ENCODE measurements at places on chromosomes 1 and 21. TPM values are rescaled to one million over a fixed set of nuclear protein-coding genes. Genes with fewer than 3 reads are reported as not detected.
A peak's percentile ranks its signal among the peaks of the same experiment; 100 is the strongest.

DNA sequence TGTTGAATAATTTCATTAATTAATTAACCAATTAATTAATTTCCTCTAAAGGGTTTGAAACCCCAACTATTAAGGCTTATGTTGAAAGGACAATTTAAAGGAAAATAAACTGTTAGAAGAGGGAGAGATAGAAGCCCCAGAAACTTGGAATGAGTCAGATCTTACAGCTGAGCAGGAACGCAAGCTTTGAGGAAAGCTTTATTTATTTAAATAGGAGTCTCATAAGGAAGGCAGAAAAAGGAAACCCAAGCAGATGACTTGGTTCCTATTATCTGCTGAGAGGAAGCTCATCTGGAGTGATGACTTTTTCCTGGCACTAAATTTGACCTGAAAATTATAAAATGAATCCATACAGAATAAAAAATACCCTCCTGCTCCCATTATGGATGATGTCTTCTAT, 105.1 kb downstream of the ROR1 start:
- DNase-seq = no peak

The CFHR3 gene
- not detected for total RNA-seq

DNA sequence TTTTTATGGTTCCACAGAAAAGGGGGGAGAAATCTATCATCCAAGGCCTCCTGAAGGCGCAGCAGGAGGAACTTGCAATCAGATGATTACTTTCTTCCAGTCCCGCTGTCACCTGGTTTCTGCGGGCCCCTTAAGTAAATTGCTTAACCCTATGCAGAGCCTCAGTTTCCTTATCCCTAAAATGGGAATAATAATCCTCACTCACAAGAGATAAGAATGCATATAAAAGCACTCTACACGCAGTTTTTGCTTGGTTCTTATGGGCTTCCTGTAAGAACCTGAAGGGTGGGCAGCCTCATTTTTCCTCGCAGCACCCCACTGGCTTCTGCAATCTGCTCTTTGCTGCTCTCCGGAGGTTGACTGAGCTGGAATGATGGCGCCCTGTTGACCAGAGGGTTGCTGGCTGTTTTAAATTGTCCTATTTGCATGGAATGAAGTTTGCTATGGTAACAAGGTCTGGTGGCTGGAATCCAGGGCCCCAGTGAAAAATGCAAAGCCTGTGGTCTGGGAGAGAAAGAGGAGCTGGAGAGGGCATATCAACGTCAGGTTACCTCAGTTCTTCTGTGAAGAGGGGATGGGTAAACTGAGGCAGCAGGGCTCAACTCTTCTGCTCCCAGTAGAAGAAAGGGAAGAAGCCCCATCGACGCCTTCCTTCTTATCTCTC, 1.0 kb upstream of the KAZN start:
- DNase-seq = no peak

DNA sequence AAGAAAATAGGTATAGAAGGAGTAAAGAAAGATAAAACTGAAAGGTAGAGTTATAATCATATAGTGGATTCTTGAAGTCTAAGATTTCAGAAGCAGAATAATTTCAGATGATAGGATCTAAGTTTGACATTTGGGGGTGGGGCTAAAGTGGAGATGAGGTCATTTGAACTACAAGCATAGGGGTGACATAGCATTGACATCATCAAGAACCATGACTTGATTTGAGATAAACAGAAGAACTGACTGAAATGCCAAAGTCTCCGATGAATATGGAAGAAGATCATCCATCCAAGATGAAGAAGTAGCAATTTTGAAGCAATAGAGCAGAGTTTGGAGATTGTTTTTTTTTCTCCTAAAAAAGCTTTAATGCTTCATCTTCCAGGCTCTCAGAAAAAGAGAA, 122.3 kb downstream of the MACF1 start:
- DNase-seq = no peak

- DNase-seq = no peak
These were observed 36.8 kb upstream of the DIRAS3 start for GRCh38 chr1:68087184-68087583.

DNA sequence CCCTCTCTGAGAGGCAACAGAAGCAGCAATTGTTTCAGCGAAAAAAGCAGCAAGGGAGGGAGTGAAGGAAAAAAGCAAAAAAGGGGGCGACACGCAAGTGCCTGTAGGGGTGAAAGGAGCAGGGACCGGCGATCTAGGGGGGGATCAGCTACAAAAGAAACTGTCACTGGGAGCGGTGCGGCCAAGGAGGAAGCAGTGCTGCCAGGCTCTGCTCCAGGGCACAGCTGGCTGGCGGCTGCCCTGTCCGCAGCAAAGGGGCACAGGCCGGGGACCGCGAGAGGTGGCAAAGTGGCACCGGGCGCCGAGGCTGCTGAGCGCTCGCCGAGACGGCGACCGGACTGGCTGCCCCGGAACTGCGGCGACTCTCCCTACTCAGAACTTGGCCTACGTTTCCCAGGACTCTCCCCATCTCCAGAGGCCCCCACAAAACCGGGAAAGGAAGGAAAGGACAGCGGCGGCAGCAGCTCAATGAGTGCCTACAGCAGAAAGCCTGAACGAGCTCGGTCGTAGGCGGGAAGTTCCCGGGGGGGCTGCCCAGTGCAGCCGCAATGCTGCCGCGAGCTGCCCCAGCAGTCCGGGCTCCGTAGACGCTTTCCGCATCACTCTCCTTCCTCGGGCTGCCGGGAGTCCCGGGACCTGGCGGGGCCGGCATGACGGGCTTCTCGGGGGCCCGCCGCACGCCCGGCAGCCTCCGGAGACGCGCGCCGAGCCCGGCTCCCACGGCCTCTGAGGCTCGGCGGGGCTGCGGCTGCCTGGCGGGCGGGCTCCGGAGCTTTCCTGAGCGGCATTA, 1.0 kb upstream of the CDKN2C start:
- peak; percentile 74 for DNase-seq

DNA sequence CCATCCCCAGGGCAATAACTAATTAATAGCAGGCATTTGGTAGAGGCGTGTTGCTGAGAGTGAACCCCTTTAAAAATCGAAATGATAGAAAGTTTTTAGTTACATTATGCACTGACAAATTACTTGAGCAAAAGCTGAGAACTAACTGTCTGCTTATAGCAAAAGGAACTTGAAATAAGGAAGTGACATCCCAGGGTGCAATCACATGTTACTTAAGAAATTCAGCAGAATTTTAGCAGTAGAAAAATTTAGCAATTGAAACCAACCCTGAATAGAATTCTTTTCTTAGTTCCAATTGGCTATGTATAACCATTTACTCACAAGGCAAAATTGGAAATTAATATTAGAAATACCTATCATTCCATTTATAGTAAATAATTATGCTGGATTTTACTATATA, 139.5 kb upstream of the SAMSN1 start:
- no peak for DNase-seq

DNA sequence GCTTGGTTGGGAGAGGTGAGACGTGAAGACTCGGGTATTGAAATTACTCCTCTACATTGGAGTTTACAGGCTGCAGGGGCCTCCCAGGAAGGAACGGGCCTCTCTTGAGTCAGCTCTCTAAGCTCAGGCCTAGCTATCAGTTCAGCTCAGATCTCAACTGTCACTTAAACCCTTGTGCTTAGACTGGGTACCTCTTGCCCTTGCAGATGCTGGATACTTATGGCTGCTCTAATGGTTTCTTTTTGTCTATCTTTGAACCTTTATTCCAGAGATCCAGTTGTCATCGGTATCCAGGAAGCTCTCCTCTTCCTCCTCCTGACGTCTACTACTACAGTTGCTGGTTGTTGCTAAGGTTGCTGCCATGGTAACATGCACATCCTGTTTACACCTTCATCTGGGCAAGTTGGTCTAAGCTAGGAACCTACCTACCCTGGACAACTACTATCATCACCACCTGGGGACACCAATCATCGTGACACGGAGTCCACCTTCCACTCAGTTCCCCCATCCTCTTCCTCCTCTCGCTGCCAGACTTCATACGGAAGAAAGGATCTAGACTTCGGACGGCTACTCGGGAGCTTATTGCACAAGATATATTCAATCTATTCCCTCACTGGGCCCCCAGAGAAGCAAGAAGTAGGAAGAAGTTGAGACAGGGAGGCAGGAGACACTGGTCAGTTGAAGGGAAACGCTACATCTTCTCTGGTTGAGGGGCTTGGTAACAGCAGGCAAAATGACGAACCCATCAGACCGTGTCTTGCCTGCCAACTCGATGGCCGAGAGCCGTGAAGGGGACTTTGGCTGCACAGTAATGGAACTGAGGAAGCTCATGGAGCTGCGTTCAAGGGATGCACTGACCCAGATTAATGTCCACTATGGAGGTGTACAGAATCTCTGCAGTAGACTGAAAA, 56.1 kb downstream of the ATP2B4 start:
- DNase-seq = no peak

DNA sequence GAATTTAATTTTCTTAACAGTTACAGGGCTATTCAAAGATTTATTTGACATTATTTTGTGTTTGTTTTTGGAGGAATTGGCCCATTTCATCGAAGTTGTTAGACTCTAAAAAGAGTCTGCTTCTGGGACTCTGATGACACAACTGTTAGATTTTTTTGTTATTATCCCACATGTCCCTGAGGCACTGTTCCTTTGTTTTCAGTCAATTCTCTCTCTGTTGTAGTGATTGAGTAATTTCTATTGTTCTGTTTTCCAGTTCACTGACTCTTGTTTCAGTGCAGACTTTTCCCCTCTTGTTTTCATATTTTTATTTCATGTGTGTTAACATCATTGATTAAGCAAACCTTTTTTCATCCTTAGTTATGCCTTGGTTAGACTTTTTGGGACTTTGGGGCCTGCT, 325.0 kb downstream of the ZNF326 start:
- no peak for DNase-seq

DNA sequence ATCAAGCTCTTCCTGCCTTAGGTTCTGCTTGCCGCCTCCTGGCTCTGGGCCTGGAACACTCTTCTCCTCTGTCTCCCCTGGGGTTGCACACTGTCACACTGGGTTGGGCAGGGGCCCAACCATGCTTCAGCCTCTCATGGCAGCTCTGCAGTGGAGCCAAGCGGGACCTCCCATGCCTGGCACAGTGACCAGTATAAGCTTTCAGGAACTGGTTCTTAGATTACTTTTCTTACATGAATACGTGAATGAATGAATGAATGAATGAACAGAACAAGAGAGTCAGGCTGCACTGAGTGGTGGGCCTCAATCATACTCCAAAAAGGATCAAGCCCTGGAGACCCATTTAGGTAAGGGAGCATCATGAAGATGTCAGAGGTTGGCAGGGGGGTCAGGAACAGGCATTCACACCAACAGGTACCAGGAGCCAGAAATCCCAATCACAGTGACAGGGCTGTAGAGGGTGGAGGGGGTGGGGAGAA, 30.8 kb upstream of the TMEM125 start:
- no peak for DNase-seq

DNA sequence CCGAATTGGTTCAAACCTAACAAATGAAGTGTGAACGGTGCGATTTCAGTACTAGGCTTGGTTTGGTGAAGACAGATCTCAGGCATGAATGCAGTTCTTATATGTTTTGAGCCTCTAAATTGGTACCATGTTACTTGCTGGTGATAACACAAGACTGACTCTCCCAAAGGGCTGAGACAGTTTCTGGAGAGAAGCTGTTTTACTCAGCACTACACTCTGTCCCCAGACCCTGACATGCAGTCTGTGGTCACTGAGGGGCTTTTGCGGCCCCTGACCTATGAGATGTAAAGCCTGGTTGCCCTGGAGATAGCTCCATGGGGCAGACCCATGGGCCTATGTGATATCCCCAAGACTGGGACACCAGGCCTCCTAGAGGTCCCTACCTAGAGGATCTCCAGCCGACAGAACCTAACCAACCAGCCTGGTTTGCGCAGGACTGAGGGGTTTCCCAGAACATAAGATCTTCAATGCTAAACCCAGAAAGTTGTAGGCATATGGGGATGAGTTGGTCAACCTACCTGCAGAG, 19.4 kb upstream of the FOXE3 start:
- no peak for DNase-seq

The RPTN gene
- not detected for total RNA-seq

The CFAP141 gene
- not detected for total RNA-seq

DNA sequence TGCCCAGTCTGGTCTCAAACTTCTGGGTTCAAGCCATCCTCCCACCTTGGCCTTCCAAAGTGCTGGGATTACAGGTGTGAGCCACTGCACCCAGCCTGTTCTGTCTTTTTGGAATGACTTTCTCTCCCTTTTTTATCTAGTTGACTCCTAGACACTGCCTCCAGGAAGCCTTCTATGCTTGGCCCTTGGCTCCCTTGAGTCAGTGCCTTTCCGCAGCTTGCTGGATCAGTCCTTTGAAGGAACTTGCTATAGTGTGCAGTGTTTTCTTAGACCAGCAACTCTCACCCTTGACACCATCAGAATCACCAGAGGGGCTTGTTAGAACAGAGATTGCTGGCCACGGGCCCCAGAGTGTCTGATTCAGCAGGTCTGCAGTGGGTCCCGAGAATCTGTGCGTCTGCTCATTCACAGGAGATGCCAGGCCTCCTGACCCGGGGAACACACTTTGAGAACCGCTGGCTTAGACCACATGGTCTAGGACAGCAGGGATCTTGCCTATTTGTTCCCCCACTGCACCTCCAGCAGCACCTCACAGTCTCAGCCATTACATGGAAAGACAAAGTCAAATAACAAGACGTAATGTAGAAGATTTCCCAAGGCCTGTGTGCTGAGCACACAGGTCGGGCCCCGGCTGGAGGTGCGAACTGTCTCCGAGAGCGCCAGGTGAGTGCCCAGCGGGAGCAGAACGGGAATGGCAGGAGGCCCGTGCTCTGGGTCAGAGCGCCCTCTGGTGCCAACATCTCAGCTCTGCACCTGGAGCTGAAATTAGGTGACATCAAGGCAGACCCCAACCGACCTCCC, 27.4 kb upstream of the CTPS1 start:
- peak; percentile 59 for DNase-seq

DNA sequence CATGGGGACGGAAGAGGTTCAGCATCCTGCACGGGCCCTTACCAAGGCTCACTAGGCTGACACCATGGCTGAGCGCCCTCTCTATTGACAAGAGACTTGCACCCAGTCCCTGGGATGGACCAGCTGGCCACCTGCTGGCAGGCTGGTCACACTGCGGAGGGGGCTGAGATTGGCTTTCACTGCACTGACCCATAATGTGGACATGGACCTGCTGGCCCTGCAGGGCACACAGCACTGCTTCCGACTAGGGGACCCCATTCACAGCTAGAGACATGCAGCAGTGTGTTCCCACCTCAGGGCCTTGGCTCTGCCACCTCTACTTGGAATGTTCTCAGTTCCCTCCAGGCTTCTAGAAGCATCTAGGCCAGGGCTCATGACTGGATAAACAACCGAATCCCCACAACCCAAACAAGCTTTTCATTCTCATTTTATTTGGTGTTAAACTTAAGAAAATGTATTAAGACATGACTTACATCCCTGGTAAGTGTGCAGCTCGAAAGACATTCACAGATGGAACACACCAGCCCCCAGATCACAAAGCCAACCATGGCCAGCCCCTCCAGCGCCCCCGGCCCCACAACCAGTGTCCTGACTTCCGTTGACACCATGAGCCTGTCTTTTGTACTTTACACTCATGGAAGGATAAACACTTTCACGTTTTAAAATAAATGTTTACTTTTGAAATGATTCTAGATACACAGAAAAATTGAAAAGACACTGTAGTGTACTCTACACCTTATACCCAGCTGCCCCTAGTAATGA, 9.3 kb upstream of the SRARP start:
- peak; percentile 68 for DNase-seq

GRCh38 chr1:101308935-101309333, 72.1 kb downstream of the S1PR1 start:
- no peak for DNase-seq

Data from psoas muscle (tissue), 8 donors.